A549 treated with Hydrocortisone at 1 μM for 4 hours (cell line): ENCODE measurements at places on chromosomes 3 and 15. TPM values are rescaled to one million over a fixed set of nuclear protein-coding genes. Genes with fewer than 3 reads are reported as not detected.

The ARGFX gene
- not detected in 5 replicates for total RNA-seq

The SNX22 gene
- 0.75 to 1.3 TPM (median 1.3 TPM) in 5 replicates for total RNA-seq

The SMAD6 gene
- 21.5 to 30.5 TPM (median 27.7 TPM) in 5 replicates for total RNA-seq

The LMAN1L gene
- 0.09 to 0.15 TPM in 2 of 5 replicates, not detected in the others for total RNA-seq

The C3orf70 gene
- 0.03 to 0.06 TPM (median 0.03 TPM) in 5 replicates for total RNA-seq
